ENCODE measurements at places on chromosomes 2 and 18.

- DNase-seq = no peak
Measured at GRCh38 chr2:98498703-98499440, 54.2 kb downstream of the INPP4A start.

GRCh38 chr2:213274143-213274542, 10.1 kb upstream of the SPAG16 start:
- no peak for DNase-seq

DNA sequence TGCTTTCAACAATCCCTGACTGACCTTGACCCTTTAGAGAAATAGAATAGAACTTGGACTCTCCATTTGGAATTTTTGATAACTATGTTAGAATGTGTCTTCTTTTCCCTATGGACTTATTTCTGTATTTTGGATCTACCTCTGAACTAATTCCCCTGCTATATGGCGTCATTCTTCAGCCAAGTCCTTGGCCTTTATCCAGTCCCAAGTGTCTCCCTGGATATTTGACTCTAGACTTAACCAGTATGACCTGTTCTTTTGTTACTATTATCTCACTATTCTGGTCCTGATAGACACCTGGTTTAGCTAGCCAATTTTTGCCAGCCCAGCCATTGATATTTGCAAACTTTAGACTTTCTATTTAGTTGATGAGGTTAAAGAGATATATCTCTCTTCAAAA, 186.8 kb downstream of the KCNS3 start:
- DNase-seq = no peak

GRCh38 chr2:145654746-145655145, 1134.8 kb upstream of the ZEB2 start:
- DNase-seq = no peak

DNA sequence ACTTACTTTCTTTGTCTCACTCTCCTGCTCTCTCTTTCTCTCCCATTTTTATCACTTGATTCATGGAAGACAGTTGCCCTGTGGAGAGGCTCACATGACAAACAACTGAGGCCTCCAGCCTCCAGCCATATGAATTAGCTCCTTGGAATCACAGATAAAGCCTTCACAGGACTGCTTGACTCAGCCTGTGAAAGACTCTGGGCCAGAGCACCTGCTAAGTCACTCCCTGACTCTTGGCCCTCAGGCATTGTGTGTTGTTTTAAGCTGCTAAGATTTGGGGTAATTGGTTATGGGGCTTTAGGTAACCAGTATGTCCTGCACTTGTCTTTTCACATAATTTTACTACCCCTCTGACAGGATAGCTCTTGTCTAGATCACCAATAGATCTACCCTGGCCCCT, 334.9 kb downstream of the SOX11 start:
- DNase-seq = no peak
